Ascending aorta (tissue), 2 donors: ENCODE measurements at places on chromosomes 3 and 15.

- no peak overlapping the region for H3K4me3 ChIP-seq
- H3K4me1 ChIP-seq: no peaks in the 10 kb centered on the region
- H3K27ac ChIP-seq: no peak overlapping the region
- no peaks in the 10 kb centered on the region for H3K36me3 ChIP-seq
- no peak for DNase-seq
Observed at GRCh38 chr3:160921020-160921635, 165.1 kb downstream of the PPM1L start.

DNA sequence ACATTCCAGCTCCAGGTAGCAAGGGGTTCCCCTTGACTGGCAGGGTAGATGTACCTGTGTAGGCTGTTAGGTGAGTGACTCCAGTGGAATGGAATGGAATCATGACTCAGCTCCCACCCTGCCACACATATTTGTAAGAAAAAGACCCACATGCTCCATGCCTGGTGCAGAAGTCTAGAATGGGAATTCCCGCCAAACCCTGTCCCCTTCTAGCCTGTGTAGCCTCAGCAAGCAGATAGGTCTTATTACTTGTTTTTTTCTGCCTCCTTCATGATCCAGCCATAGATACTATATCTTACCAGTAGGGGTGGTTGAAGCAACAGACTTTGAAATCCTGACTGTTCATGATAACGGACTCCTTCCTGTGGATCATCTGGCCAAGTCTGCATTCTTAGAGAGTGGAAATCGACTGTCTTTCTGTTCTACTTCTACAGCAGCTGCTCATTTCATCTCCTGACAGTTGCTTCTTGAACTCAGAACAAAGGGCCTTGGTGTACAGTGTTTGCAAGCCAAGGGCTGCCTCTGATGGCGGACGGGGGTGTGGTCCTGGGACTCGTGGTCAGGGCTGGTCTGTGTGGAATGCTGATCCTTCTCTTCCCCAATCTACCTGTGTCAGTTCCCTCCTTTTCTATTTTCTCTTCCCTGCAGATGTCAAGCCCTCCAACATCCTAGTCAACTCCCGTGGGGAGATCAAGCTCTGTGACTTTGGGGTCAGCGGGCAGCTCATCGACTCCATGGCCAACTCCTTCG lies 16.3 kb downstream of the SNAPC5 start:
- H3K27me3 ChIP-seq: no peaks in the 10 kb centered on the region
- H3K36me3 ChIP-seq: peaks cover 18% of the 10 kb centered on the region
- no peaks in the 10 kb centered on the region for H3K4me1 ChIP-seq
- no peak overlapping the region for H3K4me3 ChIP-seq
- DNase-seq: no peak

DNA sequence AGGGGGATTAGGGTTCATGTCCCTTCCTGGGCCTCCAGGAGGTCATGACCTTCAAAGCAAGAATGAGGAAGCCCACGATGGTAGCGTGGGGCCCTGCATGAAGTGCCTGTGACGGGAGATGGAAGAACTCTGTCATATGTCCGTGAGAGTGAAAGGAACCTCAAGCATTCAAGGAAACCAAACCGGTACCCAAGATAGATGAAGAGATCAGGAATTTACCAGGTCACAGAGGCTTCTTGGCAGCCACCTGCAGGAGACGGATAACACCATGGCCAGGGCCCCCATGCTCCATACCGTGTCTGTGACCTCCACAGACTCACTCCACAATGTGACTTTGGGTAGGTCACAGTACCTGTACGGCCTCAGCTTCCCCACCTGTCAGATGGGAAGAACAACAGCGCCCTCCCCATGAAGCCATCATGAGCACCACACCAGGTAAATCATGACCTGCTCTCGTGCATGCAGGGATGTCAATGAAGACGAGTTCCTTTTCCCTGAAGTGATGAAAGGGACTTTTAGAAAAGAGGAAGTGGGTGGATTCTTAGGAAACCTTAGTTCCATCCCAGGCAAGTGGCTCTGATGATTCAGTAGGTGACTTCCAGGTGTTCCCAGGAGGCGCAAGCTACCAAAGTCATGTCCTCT lies 23.3 kb upstream of the CYP11A1 start:
- H3K27ac ChIP-seq: no peak overlapping the region
- DNase-seq: no peak
- no peaks in the 10 kb centered on the region for H3K36me3 ChIP-seq
- H3K27me3 ChIP-seq: no peaks in the 10 kb centered on the region
- H3K4me3 ChIP-seq: no peak overlapping the region

DNA sequence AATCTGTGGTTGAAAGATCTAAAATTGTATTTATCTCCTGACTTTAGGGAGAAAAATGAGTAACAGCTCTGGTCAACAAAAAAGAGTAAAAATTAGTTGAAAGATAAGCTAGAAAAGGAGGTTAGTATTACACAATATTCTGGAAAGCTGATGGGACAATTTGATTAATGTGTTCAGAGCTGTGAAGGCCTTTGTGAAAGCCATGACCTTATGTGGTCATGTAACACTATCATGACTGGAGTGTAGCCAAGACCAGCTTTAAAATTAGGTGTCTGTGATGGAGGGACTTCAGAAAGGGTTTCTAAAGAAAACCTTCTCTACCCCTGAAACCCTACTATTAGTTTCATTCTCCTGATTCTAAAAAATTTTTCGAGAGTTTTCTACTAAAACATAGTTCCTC lies 127.2 kb downstream of the NFKBIZ start:
- no peak for DNase-seq
- H3K27ac ChIP-seq: no peak overlapping the region
- no peaks in the 10 kb centered on the region for H3K36me3 ChIP-seq

DNA sequence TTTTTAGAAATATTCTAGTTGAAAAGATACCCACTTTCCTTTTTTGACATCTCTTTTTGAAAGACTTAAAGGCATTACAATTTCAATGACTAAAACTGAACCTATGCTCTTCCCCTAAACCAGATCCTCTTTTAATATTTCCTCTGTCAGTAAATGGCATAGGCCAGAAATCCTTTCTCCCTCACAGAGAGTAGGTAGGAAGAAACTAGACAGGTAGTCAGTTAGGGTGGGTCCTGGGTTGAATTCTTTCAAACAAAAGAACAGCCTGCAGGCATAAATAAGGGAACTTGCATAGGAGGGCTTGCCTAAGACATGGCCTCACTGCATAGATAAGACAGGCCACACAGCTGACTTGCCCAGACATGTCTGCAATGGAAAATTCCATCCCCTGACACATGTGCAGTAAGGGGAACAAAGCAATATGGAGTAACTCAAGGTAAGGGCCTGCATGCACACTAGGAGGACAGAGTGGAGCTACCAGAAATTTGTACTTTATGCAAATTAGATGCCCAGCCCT lies 23.1 kb downstream of the PLSCR5 start:
- no peak overlapping the region for H3K27ac ChIP-seq
- DNase-seq: no peak
- no peaks in the 10 kb centered on the region for H3K27me3 ChIP-seq
- H3K4me3 ChIP-seq: no peak overlapping the region
- no peaks in the 10 kb centered on the region for H3K36me3 ChIP-seq

DNA sequence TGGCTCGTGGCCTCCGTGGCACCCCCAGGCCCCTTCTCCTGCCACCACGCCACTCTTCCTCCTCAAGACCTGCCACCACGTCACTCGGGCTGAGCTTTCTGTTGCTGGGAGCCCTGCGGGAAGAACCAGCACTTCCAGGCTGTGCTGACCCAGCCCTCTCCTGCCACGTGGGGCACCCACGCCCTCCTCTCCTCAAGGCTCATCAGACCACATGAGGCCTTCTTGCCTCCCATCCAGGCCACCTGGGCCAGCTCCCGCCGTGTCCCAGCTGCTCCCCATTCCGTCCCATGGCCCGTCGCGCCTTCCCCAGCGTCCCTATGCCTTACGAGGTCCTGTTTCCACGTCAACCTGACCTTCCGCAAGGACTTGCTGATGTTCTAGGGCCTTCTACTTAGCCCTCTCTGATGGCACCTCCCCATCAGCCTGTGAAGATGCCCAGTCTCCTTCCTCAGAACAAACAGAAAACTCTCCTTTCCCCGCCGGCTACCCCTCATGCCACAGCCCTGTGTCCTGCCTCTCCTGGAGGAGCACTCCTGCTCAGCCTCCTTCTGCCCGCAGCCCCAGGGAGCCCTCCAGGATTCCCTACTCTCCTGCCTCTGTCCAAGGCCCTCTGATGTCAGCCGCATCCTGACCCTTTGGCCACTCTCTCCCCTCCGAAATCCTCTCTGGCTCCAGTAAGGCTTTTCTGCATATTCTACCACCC lies 71.1 kb upstream of the BLM start:
- no peaks in the 10 kb centered on the region for H3K27me3 ChIP-seq
- no peak overlapping the region for H3K4me3 ChIP-seq
- H3K27ac ChIP-seq: peak overlapping the region; percentile 32
- H3K36me3 ChIP-seq: peaks cover 30% of the 10 kb centered on the region
- no peak for DNase-seq

- H3K4me3 ChIP-seq: no peak overlapping the region
- no peaks in the 10 kb centered on the region for H3K4me1 ChIP-seq
- no peaks in the 10 kb centered on the region for H3K27me3 ChIP-seq
- H3K36me3 ChIP-seq: no peaks in the 10 kb centered on the region
Observed at GRCh38 chr3:113560831-113561623, 28.7 kb downstream of the SIDT1 start.

DNA sequence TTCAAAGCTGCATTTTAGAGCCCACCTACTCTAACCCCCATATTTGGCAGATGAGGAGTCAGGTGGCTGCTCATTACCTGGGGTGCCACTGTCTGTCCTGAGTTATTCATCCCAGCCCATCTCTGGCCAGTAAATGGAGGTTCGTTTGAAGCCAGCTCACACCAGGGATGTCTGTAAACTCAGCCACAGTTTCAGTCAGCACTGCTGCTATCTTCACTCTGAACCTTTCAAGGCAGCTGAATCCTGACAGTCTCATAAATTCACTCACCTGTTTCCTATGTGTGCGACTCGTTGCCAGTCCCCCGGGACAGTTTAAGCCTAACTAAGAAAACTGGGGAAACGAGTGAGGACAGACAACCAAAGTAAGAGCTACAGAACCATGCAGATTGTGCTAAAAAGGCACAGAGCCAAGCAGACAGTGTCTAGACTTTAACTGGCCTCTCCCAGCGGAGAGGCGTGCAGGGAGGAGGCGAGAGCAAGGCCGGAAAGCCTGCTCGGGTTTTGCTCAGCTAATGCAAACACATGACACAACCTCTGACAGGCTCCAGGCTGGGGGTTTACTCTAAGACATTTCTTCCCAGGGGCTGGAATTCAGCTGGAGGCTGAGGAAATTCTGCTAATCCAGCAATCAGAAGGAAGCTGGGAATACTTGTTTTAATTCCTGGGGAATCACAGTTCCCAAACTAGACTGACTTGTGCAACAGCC lies 12.0 kb downstream of the FSTL1 start:
- H3K27ac ChIP-seq: peak overlapping the region; percentile 88
- no peaks in the 10 kb centered on the region for H3K27me3 ChIP-seq
- peak overlapping the region; percentile 11 for H3K4me3 ChIP-seq
- H3K36me3 ChIP-seq: peaks cover 17% of the 10 kb centered on the region

GRCh38 chr3:24513463-24513862 lies 18.8 kb upstream of the THRB start:
- no peak overlapping the region for H3K4me3 ChIP-seq
- H3K4me1 ChIP-seq: no peaks in the 10 kb centered on the region
- H3K27me3 ChIP-seq: no peaks in the 10 kb centered on the region
- no peak overlapping the region for H3K27ac ChIP-seq
- no peak for DNase-seq

- H3K36me3 ChIP-seq: peaks cover 15% of the 10 kb centered on the region
- no peaks in the 10 kb centered on the region for H3K4me1 ChIP-seq
- H3K4me3 ChIP-seq: no peak overlapping the region
Observed at GRCh38 chr3:112605285-112605684, 35.7 kb downstream of the CCDC80 start.

DNA sequence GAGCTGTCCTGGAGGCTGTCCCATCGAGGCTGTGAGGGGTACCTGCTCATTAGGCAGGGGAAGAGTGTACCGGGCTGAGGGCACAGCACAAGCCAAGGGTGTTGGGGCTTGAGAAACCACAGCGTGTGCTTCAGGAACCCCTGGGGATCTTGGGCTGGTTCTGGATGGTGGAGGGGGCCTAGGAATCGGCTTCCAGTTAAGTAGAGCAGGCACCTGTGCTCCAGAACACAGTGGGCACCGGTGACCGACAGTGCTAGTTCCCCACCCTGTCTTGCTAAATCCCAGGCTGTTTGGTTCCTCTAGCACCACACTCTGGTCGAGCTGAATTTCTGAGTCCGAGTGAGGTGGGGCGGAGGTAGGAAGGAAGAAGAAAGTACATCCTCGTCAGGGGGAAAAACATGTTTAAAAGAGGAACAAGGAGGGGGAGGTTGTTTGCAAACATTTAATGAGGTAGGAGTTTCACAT lies 29.1 kb downstream of the SLC6A6 start:
- no peaks in the 10 kb centered on the region for H3K36me3 ChIP-seq
- peak overlapping the region; percentile 77 for H3K27ac ChIP-seq
- DNase-seq: no peak
- no peaks in the 10 kb centered on the region for H3K27me3 ChIP-seq

DNA sequence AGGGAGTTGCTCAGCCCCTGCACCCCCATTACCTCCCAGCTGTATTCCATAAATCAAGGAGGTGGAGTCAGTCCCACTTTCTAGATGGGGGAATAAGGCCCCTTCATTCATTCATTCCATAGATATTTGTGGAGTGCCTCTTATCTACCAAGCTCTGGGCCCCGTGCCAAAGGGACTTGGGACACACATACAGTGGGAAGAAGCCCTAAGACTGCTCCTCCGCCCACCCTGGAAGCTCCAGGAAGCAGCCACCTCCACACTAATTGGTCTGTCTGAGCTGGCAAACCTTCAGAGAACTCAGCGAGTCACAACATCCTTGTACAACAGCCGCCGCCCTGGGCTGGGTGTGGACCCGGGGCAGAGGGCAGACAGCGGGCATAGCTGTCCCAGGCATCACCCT lies 6.4 kb downstream of the STRA6 start:
- peaks cover 9% of the 10 kb centered on the region for H3K4me1 ChIP-seq
- no peak overlapping the region for H3K4me3 ChIP-seq
- no peaks in the 10 kb centered on the region for H3K36me3 ChIP-seq
- DNase-seq: no peak

GRCh38 chr3:72597756-72598195 lies 250.5 kb downstream of the SHQ1 start:
- no peak overlapping the region for H3K4me3 ChIP-seq
- no peaks in the 10 kb centered on the region for H3K36me3 ChIP-seq
- H3K27ac ChIP-seq: no peak overlapping the region
- no peaks in the 10 kb centered on the region for H3K27me3 ChIP-seq
- no peak for DNase-seq
